Stimulated activated CD4-positive, alpha-beta T cell treated with anti-CD3 and anti-CD28 coated beads, Interleukin-12 subunit alpha, Interleukin-12 subunit beta, amount 100 ng/mL, for 48 hours (primary cell): ENCODE measurements at places on chromosomes 6 and 20.

- DNase-seq, result no peak
Observed at GRCh38 chr6:1043458-1043836, 268.5 kb upstream of the FOXQ1 start.

DNA sequence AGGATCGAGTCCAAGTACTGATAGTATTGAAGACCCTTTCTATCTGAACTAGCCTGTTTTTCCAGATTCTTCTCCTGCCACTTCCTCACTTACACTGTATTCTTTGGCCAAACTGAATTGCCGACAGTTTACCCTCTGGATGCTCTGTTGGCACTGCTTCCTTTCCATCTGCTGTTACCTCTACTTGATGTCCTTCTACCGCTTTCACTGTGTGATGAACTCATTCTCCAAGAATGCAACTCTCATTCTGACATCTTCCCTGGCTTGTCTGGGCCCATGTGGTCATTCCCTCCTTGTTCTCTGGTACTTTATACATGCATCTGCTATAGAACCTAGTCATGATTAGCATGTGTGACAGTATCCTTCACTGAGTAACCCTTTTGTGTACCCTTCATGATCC is 16.3 kb downstream of the RPRD1B start:
- DNase-seq, result no peak

DNA sequence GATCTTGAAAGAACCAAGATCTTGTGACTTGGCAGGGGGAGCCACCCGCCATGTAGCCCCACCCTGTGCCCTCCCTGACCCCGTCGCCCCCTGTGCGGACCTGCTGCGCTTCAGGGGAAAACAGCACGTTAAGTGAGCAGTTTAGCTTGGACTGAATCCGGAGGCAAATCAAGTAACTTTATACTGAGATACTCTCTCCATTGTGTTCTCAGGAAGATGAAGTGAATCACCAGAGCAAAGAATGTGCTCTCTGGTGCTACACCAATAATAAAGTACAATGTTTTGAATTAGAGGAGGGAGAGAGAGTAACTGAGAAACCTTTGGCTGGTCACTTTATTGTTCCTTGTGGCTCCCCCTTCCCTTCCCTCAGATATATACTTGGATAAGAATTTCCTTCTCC is 83.4 kb downstream of the TXNDC5 start:
- no peak for DNase-seq

- DNase-seq, result no peak
Observed at GRCh38 chr6:73885393-73885792, 189.4 kb downstream of the CD109 start.

- no peak for DNase-seq
Observed at GRCh38 chr6:6890400-6890858, 217.3 kb upstream of the RREB1 start.

- DNase-seq, result no peak
Observed at GRCh38 chr6:157143890-157144798, 179.2 kb downstream of the TMEM242 start.

- no peak for DNase-seq
Observed at GRCh38 chr6:71386215-71386614, 97.6 kb downstream of the OGFRL1 start.

DNA sequence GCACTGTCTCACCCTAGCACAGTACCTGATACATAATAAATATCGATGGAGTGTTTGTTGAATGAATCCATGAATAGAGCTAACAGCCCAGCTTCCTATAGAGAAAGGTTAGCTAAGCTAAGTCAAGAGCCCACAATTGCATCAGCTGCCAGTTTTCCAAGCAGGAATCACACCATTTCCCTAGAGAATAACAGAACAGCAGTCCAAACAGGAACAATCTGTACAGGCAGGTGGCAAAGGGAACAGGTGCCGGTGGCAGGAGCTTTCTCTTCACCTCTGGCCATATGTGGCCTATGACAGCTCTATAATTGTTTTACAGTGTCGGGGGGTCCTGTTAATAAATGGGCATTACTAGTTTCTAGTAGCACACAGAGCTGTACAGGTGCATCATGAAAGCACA is 38.8 kb downstream of the ISM1 start:
- DNase-seq, result no peak

DNA sequence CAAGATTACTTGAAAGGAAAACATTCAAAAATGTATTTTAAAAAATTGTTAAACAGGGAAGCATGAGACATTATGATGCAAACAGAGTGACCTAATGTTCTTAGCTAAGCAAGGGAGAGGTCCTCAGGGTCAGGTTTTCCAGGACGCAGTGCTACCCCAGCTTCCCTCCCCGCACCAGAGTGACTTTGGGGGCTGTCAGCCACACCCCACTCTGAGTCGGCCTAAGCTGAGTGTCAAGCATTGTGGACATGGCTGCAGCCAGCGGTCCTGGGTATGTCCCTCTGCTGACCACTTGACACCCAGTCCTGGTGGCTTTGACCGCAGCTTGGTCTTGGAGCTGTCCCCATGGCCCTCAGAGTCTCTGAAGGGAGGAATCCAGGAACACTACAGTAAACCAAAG is 54.9 kb upstream of the CD93 start:
- DNase-seq, result no peak
